ENCODE measurements at places on chromosomes 1 and 21.

GRCh38 chr1:170598618-170599017 is 65.3 kb upstream of the PRRX1 start:
- no peak for DNase-seq

DNA sequence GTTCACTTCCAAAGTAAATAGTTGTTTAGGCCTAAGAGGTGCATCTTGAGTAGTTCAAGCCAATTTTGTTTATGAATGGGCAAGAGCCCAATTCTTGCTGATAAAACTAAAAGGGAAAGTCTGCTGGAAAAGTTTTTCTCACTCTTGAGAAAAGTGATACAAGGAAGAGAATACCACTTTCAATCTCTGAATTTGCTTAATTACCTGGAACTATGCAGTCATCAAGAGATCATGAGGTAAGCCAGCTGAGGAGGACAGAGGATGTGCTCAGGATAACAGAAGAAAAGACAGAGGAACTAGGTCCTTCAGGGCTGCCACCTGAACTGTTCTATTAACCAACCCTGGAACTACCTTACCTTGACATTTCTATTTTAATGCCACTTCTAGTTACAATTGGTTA is 42.2 kb downstream of the ILDR2 start:
- no peak for DNase-seq

GRCh38 chr1:3271866-3272265 is 182.6 kb upstream of the ARHGEF16 start:
- DNase-seq = no peak

- DNase-seq = no peak
Observed at GRCh38 chr21:15514073-15514946, 215.5 kb upstream of the USP25 start.

DNA sequence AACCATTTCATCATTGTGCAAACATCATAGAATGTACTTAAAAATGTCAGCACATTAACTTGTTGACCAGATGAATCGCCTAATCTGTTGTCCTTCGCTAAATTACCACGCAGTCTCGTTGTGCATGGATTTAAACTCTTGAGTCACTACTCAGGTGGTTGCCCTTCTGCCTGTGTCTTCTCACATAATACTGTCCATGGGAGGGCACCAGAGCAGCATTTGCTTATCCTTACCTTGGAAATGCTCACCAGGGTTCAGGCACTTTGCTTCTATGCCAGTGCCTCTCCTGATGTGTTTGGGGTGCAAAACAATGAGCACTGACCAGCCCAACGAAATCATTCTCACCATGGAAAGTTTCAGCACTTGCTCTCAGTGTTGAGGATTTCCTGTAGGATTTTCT is 559.9 kb downstream of the RWDD3 start:
- DNase-seq = no peak

DNA sequence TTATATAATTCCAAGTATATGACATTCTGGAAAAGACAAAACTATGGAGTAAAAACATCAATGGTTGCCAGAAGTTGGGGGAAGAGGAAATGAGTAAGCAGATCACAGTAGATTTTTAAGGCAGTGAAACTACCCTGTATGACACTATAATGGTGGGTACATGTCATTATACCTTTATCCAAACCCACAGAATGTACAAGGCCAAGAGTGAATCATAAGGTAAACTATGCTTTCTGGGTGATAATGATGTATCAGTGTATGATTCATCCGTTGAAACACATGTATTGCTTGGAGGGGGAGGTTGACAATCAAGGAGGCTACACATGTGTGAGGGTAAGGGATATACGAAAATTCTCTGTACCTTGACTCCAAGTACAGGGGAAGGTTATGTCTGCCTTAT is 862.7 kb downstream of the PLA2G4A start:
- DNase-seq = peak; percentile 55

- no peak for DNase-seq
Observed at GRCh38 chr1:11682287-11682771, 1.4 kb upstream of the MAD2L2 start.

GRCh38 chr1:14626869-14627607 is 28.6 kb downstream of the KAZN start:
- DNase-seq = no peak

- DNase-seq = no peak
Observed at GRCh38 chr1:213669512-213669911, 318.3 kb upstream of the PROX1 start.

DNA sequence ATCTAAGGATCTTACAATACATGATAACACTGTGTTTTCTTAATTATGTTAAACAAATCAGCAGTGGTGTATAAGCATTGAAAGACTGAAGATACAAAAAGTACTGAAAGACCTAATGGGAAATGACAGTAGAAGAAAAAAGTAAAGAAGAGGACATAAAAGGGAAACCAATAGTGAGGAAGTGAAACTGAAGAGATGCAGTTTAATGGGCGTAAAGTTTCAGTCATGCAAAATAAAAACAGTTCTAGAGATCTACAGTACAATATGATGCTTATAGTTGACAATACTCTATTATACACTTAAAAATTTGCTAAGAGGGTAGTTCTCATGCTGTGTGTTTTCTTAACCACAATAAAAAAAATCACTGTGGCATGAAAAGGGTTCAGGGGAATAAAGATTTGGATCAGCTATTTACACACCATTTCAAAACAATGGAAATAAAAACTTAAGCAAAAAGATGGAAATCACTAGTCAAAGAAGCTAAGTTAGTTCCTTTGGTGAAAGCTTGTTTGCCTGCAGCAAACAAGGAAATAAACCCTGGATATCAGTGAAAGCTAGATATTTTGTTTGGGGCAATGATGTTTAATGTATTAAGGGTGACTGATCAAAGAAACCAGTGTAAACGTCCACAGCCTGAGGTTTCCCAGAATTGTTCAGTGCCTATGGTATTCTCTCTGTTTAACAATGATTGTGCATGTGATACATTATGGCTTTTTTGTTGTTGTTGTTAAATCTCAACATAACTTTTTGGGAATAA is 1160.8 kb upstream of the ADGRL2 start:
- DNase-seq = no peak

- DNase-seq = no peak
Observed at GRCh38 chr21:39976800-39977199, 109.6 kb downstream of the PCP4 start.

DNA sequence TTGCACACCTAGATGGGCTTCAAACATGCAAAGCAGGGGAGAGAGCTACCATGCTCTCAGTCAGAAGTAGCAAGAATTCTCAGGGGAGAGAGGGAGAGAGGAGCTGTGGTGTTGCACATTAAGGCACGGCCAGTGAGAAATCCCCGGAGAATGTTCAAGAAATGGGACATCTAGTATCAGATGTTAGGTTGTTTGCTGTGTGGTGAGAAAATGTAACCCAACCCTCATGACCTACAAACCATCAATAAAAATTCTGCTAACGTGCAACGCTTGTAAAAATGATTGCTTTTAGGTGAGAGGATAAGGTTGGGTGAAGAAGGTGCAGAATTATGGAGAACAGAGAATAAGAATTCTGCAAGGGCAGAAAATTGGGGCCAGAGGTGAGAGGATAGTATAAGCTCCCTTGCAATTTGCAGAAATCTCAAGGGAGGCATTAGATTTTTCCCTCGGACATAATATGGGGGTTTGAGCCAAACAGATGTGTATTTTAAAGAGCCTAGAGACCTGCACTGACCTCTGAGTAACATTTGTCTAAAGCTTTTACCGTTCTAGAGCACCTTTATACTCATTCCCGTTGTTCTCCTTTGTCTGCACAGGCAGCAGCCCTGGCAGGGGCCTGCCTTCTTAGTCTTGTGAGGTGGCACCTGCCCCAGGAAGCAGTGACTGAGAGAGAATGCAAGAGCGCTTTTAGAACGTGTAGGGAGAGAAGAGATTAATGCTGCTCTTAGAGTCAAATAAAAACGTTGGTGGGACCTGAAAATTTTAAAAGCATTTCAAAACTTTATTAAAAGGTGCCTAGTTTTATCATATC is 25.4 kb upstream of the KIAA0040 start:
- no peak for DNase-seq

GRCh38 chr1:180815188-180815587 is 97.5 kb upstream of the KIAA1614 start:
- no peak for DNase-seq

DNA sequence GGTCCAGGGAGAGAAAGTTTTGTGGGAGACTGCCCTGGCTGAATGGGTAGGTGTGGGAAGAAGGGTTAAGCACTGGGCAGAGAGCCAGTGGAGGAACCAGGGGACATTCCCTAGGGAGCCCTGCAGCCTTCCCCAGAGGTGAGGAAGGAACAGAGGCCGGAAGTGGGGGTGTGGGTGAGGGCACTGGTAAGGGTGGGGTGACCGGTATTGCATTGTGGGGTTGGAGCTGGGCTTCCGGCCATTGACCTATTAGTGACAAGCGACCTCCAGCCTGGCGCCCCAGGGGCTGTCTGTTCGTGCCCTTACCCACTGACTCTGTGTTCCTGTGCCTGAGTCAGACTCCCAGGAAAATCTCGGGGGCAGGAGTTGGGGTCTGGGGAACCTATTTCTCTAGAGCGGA is 3.5 kb upstream of the TSPAN1 start:
- no peak for DNase-seq

GRCh38 chr21:42474043-42474831 is 21.8 kb downstream of the RSPH1 start:
- no peak for DNase-seq

DNA sequence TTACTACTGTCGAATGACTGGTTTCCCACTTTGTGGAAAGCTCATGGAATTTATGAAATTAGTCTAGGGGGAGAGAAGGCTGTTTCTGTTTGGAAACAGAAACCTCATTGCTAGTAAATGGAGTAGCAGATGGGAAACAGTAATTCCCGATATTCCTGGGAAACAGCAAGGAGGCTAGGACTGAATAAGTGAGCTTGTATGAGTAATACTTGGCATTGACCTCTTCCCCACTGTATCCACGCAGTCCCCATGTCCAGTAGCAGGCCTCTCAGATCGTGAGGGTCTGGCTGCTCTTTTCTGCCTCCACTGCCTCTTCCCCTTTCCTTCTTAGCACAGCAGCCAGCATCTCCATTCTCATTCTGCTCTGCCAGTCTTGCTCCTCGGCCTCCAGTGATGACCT is 75.5 kb downstream of the PRDM2 start:
- peak; percentile 71 for DNase-seq

DNA sequence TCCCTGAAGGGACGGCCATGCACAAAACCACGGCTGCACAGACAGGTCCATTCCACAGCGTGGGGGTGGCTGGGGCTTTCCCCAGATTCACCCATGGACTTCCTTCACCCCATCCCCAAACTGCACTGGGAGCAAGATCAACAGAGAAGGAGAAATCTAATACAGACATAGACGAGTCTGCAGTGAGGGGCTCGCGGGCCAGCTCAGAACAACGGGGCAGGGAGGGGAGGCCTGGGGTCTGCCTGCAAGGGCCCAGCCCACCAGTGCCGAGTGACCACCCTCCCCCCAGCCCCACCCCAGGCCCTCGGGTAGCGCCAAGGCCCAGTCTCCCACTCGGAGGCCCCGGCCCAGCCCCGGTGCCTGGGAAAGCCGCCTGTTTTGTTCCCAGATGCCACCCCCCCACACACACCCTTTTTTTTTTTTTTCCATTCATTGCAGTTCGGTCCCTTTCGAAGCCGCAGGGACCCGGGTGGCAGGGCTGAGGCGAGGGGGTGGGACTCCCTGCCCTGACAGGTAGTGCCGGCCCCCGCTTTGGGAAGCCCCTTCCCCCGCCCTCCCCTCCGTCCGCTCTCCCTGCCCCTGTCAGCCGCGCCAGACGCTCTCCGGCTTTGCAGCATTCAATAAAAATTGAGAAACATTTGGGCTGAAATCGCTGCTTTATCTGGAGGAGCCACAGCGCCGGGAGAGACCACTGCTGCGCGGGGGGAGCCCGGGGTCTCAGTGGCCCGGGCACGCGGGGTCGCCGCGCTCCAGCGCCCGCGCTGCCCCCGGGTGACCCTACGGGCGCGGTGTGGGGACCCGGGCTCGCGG is 543 bp upstream of the EPHB2 start:
- peak; percentile 72 for DNase-seq

DNA sequence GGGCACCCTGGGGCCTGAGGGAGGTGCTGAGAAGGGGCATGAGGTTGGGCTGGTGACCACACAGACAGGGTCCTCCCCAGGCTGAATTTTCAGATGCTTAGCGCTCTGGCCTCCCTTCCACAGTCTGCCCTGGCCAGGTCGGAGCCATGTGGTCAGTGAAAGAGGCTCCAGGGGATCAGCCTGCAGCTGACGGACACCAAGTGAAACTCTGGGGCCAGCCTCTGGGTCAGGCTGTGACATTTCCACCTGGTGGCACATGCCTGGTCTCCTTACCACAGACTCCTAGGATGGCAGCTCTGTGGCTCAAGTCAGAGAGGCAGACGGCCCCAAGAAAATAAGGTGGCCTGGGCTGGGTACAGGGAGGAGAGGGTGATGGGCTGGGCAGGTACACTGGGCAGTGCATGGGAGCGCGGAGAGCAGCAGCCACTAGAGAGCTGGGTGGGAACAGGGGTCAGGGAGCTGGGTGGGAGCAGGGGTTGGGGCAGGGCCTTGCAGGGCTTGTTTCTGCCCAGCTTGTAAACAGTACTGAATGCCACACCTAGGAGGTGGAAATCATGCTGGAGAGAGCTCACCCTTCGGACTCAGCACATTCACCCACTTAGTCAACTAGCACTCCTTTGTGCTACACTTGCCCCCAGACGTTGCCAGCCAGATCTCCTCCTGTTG is 20.7 kb upstream of the ADARB1 start:
- no peak for DNase-seq

DNA sequence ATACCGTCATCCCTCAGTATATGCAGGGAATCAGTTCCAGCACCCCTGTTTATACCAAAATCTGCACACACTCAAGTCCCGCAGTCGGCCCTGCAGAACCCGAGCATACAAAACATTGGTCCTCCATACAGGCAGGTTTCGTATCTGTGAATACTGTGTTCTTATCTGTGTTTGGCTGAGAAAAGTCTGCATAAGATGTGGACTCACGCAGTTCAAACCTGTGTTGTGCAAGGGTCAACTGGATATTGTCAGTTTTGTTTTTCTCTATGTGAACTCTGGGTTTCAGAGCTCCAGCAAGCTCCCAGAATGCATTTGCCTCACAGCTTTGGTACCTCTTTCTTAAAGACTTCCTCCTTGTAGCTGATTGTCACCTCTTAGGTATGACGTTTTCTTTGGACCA is 100.6 kb downstream of the NR5A2 start:
- DNase-seq = no peak

DNA sequence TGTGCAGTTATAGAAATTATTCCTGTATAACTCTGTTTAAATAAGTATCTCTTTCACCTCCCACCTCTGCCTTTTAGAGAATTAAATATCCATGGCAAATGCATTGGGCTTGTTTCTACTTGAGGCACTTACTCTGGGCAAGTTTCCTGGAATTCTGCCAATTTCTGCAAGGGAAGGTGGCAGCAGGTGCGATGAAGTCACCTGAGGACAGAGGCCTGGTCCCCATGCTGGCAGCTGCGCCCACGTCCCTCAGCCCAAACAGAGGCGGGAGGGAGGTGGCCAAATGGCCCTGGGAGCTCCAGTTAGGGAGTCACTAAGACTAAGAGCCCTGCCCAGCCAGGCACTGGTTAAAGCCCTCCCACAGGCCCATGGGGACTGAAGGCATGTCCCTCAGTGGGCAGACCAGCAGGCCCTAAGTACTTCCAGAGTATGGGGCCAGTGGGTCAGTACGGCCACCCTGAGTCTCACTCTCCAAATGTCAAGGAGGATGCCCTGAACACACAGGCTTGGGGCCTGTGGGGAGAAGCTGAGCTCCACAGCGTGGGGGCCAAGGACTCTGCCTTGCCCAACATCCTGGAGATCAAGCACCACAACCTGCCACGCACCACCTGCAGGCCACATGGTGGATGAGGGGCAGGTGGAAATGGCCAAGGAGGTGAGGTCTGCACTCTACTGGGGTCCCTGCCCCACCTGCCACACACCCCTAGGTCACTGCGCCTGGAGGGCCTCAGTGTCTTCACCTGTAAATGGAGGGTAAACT is 19.4 kb downstream of the ACOT7 start:
- no peak for DNase-seq
